ENCODE measurements at places on chromosomes 5 and 9. TPM values are rescaled to one million over a fixed set of nuclear protein-coding genes. Genes with fewer than 3 reads are reported as not detected.

DOK3 gene
- total RNA-seq = 1.2 TPM

PCDHA11 gene
- not detected for total RNA-seq

RLN2 gene
- total RNA-seq = 0.18 TPM

PCDHGA6 gene
- 1.4 TPM for total RNA-seq

DOCK8 gene
- under 0.01 TPM for total RNA-seq
